Activated CD4-positive, alpha-beta memory T cell treated with anti-CD3 and anti-CD28 coated beads, Interleukin-2, amount 10 ng/mL, durations not matched to agents 7 days and 5 days (primary cell): ENCODE measurements at places on chromosomes 1 and 21. TPM values are rescaled to one million over a fixed set of nuclear protein-coding genes. Genes with fewer than 3 reads are reported as not detected.

GRCh38 chr21:42375506-42375905 lies 9.2 kb upstream of the TFF1 start:
- no peak for DNase-seq

- peak; percentile 33 for DNase-seq
These were observed 17.1 kb upstream of the TMEM9 start for GRCh38 chr1:201171063-201172036.

GRCh38 chr1:157399984-157400382 lies 152.3 kb downstream of the FCRL5 start:
- DNase-seq, result no peak

GRCh38 chr1:24052220-24052619 lies 59.7 kb downstream of the MYOM3 start:
- DNase-seq, result no peak

DNA sequence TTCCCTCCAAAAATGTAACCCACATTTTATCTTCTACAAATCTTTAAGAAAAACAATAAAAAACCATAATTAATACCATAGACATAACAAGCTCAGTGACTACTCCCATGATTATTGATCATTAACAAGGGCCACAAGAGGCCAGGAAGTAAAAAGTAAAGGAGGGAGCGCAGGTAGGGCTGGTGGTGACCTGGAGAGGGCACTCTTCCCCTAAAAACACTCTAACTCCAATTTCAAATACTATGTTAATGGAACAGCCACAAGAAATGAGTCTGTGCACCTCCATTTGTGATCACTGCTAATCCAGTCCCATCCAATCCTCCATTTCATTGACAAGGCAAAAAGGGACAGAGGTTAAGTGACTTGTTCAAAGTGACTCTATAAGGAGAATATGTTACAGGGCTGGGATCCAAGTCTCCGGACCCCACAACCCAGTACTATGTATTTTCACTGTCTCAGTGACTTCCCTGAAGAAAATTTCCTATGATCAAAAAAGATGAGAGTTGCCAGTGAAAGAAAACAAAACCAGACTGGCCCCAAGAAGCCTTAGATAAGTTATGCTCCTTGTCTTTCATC lies 41.2 kb upstream of the CFAP298 start:
- DNase-seq, result peak; percentile 38

DNA sequence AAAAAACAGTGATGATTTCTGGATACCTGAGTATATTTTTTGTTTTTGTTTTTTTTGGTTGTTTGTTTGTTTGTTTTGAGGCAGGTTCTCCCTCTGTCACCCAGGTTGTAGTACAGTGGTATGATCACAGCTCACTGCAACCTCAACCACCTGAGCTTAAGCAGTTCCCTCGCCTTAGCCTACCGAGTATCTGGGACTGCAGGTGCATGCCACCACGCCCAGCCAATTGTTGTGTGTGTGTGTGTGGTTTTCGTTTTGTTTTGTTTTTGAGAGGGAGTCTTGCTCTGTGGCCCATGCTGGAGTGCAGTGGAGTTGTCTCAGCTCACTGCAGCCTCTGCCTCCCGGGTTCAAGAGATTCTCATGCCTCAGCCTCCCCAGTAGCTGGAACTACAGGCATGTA lies 55.3 kb upstream of the RCC1 start:
- DNase-seq, result peak; percentile 22

GRCh38 chr1:224507771-224508523 lies 73.3 kb upstream of the WDR26 start:
- no peak for DNase-seq

GRCh38 chr1:84691122-84691783 lies 992 bp upstream of the SSX2IP start:
- DNase-seq, result no peak

GRCh38 chr1:27887215-27888021 lies 15.1 kb downstream of the THEMIS2 start:
- peak; percentile 70 for DNase-seq

GRCh38 chr1:59172693-59173092 lies 124.2 kb upstream of the FGGY start:
- DNase-seq, result no peak

DNA sequence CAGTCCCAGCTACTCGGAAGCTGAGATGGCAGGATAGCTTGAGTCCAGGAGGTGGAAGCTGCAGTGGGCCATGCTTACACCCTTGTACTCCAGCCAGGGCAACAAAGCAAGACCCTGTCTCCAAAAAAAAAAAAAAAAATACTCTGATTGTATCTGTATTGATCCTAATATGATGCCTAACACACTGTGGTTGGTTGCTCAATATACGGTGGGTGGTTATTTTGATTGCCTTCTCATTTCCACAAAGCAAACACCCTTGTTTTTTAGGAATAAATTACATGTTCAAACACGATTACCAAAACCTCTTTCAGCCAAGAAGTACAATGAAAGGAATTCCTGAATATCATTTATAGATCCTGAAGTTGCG lies 3.4 kb downstream of the EGLN1 start:
- no peak for DNase-seq

GRCh38 chr21:35081861-35082260 lies 32.8 kb upstream of the RUNX1 start:
- DNase-seq, result no peak

DNA sequence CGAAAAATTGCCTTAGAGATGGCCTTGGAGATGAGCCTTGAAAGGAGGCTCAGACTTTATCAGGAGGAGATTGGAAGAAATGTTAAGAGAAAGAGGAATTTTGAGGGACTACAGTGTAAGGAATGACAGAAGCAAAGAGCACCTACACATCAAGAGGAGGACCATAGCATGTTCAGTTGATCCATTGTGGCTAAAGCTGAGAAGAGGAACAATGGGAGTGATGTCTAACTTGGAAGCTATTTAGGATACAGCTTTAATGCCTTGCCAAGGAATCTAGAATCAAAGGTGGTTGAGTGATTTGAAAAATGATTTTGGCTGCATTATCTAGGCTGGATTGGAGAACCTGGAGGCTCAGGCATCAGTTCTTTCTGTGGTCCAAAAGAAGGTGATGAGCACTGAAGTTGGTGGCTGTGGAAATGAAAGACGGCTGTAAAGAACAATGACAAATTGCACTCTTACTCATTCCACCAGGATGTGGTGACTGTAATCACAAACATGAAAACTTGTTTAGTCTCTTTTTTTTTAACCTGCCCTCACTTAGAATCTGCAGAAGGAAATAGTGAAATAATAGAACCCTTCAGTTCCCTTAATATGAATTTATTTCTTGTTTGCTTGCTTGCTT lies 11.3 kb downstream of the FAM20B start:
- DNase-seq, result peak; percentile 46

- DNase-seq, result no peak
These were observed 196.6 kb upstream of the HMCN1 start for GRCh38 chr1:185537596-185537995.

DNA sequence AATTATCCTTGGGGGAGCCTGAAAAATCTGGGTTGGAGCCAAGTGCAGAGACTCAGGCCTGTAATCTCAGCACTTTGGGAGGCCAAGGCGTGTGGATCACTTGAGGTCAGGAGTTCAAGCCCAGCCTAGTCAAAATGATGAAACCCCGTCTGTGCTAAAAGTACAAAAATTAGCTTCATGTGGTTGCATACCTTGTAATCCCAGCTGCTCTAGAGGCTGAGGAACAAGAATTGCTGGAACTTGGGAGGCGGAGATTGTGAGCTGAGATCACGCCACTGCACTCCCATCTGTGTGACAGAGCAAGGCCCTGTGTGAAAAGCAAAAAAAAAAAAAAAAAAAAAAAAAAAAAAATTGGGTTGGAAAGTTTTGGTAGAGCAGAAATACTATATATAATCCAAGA lies 1563.6 kb upstream of the PRMT6 start:
- no peak for DNase-seq

DNA sequence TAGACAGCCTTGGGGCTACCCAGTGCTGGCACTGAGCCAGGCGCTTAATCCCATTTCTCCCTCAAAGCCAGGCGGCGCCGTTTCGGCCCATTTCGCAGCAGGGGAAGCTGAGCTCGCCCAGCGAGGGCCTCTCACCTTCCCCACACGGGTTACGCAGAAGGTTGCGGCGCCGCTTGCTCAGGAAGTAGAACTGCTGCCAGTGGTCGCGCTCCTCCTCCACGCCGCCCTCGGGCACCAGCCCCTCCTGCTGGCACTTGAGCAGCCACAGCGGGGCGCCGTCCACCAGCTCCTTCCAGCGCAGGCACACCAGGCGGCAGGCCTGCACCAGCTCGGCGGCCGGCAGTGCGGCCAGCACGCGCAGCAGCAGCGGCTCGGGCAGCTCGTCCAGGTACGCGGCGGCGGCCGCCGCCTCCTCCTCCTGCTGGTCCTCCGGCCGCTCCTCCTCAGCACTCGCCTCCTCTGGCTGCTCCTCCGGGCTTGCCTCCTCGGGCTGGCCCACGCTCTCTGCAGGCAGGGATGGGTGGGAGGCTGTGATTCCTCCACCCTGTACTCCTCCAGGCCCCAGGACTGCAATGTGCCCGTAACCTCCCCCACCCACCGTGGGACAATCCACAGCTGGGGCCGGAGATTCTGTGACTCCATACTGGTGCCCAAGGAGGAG lies 3.8 kb downstream of the FBXO2 start:
- DNase-seq, result peak; percentile 90

GRCh38 chr1:163083690-163084089 lies 14.5 kb downstream of the RGS4 start:
- DNase-seq, result no peak

- no peak for DNase-seq
These were observed 24.1 kb downstream of the ETNK2 start for GRCh38 chr1:204127597-204128242.

DNA sequence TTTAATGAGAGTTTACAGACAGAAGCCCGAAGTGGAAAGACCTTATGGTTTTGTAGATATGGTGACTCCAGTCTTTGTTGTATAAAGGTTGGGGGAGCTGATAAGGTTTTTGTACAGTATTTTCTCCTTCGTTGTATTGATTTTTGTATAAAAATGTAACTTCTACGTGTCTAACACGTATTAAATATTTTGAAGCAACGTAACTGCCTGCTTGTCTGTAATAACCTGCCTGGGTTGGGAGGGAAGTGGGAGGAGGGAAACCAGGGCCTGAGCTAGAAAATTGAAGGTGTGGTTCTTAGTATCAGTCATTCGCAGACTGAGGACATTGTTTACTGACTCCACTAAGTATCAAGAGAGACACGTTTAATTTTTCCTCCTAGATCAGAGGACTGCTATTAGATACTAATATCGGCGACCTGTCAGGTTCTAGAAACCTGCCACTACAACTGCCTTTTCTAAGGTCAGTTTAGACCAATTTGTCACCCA lies 2.2 kb downstream of the IER5 start:
- peak; percentile 66 for DNase-seq

- DNase-seq, result peak; percentile 81
These were observed 1.6 kb downstream of the ERVH48-1 start for GRCh38 chr21:42923553-42924432.

DNA sequence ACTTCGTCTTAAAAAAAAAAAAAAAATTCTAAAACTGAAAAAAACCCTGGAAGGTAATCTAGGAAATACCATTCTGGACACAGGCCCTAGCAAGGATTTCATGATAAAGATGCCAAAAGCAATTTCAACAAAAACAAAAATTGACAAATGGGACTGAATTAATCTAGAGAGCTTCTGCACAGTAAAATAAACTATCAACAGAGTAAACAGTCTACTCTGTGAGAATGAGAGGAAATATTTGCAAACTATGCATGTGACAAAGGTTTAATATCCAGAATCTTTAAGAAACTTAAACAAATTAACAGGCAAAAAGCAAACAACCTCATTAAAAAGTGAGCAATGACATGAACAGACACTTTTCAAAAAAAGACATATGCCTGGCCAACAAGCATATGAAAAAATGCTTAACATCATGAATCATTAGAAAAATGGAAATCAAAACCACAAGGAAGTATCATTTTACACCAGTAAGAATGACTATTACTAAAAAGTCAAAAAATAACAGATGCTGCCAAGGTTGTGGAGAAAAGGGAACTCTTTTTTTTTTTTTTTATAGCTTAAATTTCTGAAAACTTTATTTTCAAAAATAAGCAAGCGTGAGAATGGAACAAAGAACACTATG lies 29.4 kb upstream of the RNPC3 start:
- no peak for DNase-seq

- no peak for DNase-seq
These were observed 14.9 kb downstream of the FAAH start for GRCh38 chr1:46409063-46409372.

- no peak for DNase-seq
These were observed 107.7 kb upstream of the IGSF21 start for GRCh38 chr1:17999884-18000283.

DNA sequence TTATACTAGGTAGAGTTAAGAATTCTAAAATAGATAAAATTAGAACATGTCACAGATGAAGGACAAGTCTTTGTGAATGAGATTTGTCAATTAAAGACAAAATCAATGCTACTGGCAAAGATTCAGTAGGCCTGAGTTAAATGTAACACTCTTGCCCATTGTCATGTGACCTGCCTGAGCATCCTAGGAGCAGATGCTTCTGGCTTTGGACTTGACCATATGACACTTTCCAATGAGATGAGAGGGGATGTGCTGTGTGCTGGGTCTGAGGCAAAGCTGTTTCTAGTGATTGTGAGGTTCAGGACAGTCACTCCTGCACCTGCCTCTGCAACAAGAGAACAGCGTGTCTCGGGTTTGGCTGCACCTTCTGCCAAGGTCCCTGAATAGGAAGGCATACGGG lies 144.9 kb downstream of the HIVEP3 start:
- no peak for DNase-seq

GRCh38 chr1:192357924-192358323 lies 41.1 kb downstream of the RGS21 start:
- DNase-seq, result no peak

DNA sequence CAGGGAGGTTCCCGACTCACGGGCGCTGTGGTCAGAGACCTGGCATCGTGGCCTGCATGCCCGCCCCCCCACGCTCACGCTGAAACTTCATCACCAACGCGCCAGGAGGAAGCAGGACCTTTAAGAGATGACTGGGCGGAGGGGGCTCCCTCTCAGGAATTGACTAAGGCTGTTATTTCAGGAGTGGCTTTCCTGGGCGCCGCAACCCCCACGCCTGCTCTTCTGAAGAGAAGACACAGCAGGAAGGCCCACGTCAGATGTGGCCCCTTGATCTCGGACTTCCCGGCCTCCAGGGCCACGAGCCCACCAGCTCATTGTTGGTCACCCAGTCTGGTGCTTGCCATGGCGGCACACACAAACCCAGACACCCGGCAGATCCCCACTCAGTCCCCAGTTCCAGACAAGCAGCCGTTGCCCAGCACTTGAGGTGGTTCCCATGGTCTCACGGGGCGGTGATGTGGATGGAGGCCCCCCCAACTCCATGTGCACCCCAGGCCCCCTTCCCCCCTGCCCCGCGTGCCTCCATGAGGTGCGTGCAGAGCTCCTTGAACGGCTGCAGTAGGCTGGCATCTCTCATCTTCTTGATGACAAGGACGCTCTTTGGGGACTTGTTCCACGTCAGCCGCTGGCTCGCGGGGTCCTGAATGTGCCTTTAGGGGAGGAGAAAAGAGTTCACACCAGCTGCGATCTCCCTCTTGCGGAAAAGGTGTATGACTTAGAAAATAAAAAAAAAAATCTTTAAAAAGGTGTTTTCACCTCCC lies 21.4 kb downstream of the NADK start:
- DNase-seq, result no peak

DIO1 gene
- total RNA-seq, result not detected

KMO gene
- total RNA-seq, result not detected

CCDC18 gene
- 33.0 TPM for total RNA-seq

CCDC181 gene
- not detected for total RNA-seq

FCGR2B gene
- total RNA-seq, result 0.18 TPM

SYCP1 gene
- not detected for total RNA-seq

UAP1 gene
- 16.8 TPM for total RNA-seq

CLCA4 gene
- total RNA-seq, result not detected

STPG1 gene
- total RNA-seq, result 9.1 TPM

PAX7 gene
- total RNA-seq, result not detected

LCE1A gene
- not detected for total RNA-seq

MXRA8 gene
- total RNA-seq, result 0.18 TPM
